ENCODE measurements at places on chromosomes 1 and 21.

DNA sequence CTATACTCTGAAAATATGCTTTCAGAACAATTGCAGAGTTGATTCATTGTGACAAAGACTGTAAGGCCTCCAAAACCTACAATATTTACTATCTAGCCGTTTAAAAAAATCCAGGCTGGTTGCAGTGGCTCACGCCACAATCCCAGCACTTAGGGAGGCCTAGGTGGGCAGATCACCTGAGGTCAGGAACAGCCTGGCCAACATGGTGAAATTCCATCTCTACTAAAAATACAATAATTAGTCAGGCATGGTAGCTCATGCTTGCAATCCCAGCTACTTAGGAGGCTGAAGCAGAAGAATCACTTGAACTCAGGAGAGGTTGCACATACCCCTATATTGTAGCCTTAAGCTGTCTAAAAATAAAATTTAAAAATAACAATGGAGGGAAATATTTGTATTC is 5.3 kb upstream of the TFF2 start:
- no peak for DNase-seq

DNA sequence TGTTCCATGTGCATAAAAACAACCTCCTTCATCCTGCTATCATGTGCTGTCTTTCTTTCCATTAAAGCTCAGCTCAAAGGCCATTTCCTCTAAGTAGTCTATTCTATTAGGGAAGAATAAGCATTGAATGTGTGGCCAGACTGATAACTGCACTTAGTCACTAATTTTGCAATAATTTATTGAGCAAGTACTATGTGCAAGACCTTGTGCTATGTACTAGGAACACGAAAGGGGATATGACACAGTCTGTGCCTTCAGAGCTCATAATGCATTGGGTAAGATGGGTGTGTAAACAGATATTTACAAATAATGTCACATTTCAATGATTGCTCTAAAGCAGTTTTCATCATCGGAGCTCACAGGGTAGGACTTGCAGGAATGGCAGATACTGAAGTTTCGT is 54.2 kb downstream of the NMNAT2 start:
- no peak for DNase-seq

GRCh38 chr21:37623689-37624088 is 257.1 kb downstream of the DYRK1A start:
- no peak for DNase-seq

DNA sequence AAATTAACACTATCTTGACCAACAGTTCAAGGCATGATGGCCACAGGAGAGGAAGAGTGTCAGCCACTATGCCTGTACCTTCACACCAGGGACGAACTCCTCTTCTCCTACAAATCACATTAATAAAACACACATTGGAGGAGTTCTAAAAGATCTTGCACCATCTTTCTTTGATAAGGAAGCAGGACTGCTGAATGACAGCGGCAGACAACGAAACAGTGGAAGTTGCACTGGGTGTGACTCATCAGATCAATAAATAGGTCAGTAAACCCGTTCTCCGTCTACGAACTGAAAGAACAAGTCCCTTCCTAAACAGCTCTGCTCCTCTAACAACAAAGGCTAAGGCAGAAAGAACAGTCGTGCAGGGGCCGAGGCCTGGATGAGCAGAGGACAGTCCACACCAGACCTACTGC is 23.1 kb downstream of the UBE2G2 start:
- DNase-seq = no peak

DNA sequence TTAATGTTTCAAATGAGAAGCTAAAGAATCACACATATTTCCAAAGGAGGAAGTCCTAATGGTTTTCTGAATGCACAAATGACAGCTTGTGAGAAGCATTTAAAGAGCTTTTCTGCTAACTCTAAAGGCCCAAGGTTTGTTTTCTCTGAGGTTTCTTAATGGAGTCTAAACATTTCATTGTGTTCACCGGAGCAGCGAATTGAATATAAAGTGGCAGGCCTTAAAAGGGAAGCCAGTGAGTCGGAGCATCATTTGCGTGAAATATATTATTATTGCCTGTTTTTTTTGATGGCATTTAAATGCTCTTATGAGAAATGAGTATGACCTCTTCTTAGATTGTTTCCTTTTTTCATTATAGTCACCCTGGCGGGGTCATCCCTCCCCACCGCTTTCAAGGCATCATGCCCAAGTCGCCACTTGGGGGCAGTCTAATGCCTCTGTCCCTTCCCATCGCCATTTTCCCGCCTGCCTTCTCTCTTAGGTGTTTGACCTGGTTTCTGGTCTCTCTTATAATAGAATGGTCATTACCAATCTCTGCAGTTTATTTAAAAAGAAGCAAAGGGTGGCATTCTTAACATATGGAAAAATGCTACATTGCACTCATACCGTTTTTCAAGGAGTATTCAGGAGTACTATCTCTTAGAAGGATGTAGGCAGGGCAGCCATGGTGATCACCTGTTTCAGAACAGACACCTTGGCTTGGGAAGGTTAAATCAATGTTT is 25.3 kb upstream of the OVAAL start:
- no peak for DNase-seq

GRCh38 chr1:228845101-228845500 is 109.8 kb downstream of the RHOU start:
- no peak for DNase-seq

- DNase-seq = no peak
Measured at GRCh38 chr1:116574581-116575291, 3.9 kb upstream of the CD58 start.

GRCh38 chr21:19648391-19648790 is 1244.8 kb upstream of the TMPRSS15 start:
- DNase-seq = no peak

DNA sequence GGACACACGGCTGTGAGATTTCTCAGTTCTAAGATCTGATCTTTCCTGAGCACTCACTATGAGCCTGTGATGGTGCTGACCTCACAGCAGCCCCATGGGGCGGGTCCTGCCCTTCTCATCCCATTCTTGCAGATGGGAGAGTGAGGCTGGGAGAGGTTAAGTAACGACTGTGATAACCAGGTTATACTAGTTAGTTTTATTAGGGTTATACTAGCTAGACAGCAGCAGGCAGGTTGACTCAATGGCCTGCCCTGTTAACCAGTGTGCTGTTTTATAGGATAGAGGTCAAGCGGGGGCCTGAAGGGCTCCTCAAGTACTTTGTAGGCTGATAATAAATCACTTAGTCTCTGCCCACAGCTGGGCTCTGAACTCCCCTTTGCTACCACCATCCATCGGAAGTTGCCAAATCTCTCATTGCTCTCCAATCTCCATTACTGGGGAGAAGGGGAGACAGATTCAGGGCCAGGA is 4.8 kb downstream of the CNTN2 start:
- DNase-seq = no peak

DNA sequence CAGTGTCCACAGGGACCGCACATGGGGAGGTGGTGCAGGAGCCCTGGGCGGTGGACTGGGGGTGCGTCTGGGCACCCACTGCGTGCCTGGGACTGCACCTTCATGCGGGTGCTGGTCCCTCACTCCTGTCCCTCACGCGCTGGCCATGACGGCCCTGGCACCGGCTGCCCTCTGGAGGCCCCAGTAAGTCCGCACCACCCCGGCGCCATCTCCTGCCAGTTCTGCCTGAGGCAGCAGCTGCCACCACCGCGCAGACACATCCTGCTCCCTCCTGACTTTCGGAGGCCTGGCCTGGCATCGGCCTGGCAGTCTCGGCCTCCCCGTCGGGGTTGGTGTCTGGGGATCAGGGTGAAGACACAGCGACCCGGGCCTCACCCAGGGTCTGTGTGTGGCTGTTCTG is 64.8 kb downstream of the MORN1 start:
- DNase-seq = no peak

- no peak for DNase-seq
Measured at GRCh38 chr1:3954170-3955169, 54.4 kb upstream of the C1orf174 start.
